ENCODE measurements at places on chromosomes 6 and 20. TPM values are rescaled to one million over a fixed set of nuclear protein-coding genes. Genes with fewer than 3 reads are reported as not detected.

DNA sequence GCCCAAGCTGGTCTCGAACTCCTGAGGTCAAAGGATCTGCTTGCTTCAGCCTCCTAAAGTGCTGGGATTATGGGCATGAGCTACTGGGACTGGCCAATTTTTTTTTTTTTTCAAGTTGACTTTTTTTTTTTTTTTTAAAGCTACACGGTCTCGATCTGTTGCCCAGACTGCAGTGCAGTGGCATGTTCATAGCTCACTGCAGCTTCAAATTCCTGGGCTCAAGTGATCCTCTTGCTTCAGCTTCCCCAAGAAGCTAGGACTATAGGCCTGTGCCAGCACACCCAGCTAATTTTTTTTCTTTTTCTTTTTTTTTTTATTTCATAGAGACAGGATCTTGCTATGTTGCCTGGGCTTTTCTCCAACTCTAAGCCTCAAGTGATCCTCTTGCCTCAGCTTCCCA is 59.5 kb downstream of the NCOA3 start:
- DNase-seq, result no peak

DNA sequence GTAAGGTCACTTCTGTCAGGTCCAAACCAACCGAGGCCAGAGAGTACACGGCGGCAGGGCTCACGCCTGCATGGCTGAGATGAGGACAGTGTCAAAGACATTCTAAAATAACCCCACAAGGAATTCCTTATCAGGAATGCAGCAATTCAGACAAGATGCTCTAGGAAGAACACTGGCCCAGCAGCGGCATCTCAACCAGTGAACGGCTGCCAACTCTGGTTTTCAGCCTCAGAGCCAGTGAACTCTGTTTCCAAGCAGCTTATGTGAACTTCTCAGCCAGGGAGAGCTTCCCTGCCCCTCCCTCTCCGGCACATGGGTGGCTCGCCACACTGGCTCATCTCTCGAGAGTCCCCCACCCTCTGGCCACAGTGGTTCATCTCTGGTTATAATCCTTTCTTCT is 36.9 kb downstream of the KCNQ2 start:
- no peak for DNase-seq

GRCh38 chr6:16918586-16918985 is 157.3 kb upstream of the ATXN1 start:
- no peak for DNase-seq

- DNase-seq, result no peak
These were observed 104.5 kb upstream of the CARMIL1 start for GRCh38 chr6:25174678-25175077.

- DNase-seq, result no peak
These were observed 376.5 kb downstream of the KHDRBS2 start for GRCh38 chr6:61909486-61909885.

GRCh38 chr20:10423735-10424134 is 10.3 kb downstream of the MKKS start:
- DNase-seq, result no peak

DNA sequence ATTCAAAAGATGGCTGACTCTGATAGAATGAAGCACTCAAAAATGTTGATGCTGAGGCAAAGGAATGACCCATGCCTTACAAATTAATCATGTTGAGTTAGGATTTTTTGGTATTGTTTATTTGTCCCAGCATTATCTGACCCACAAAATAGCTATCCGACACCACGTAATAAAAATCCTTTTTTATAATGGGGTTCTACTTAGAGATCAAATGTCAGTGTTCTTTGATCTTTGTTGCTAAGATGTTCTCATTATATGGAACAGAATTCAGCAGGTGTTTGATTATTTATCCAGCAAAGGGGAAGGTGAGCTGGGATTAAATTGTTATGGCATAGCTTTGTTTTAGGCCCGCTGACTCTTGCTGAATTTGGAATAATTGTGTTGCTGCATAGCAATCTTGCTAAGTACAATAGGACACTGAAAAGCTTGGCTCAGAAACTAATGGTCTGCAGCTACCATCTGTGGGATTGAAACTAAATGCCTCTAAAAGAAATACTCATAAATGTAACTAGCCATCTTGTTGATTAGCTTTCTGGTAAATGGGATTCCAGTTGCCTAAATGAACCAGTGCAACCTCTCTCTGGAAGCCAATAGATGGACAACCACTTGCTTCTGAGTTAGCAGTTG is 180.2 kb upstream of the HDAC2 start:
- no peak for DNase-seq

GRCh38 chr6:62328607-62329006 is 42.6 kb upstream of the KHDRBS2 start:
- no peak for DNase-seq

DNA sequence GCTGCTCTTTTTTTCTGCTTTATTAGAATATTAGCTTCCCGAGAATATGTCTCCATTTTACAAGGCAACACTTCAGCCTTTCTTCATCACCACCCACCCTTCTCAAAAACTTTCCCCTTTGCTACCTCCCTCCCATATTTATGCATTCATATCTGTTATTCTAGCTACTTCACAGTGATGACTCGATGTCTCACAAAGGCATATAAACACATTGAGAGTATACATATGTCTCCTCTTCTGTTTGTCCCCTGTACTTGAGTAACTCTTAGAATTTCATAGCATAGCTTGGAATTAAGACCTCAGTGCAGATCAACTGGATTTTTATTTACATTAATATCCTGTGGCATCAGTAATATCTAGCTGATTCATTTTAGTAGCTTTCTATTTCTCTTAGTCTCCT is 6.5 kb downstream of the RNF144B start:
- DNase-seq, result no peak

- no peak for DNase-seq
These were observed 13.8 kb downstream of the PHACTR3 start for GRCh38 chr20:59618131-59618530.

- DNase-seq, result no peak
These were observed 53.4 kb downstream of the TFAP2A start for GRCh38 chr6:10361428-10361827.

DNA sequence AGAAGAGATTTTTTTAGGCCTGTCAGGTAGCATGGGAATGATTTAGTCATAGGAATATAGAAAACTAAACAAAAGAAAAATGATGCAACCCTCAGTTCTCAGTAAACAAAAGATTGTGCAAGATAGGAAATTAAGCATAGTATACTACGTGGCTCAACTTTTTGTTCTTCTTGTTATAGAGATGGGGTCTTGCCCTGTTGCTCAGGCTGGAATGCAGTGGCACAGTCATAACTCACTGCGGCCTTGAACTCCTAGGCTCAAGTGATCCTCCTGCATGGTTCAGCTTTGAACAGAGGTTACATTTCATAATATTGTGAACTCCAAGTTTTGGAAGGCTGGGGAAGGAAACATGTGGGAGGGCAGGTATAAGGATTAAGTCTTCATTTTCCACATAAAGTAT is 28.5 kb downstream of the SLX4IP start:
- no peak for DNase-seq

DNA sequence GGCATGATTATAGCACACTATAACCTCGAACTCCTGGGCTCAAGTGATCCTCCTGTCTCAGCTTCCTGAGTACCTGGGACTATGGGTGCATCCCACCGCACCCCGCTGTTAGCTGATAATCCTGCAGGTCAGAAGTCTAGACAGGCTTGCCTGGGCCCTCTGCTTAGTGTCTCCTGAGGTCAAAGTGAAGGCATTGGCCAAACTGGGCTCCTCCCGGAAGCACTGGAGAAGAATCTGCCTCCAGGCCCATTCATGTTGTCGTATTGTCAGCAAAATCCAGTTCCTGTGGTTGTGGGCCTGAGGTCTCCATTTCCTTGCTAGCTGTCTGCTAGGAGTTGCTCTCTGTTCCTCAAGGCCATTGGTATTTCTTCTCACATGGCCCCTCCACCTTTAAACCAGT is 6.3 kb upstream of the MROH8 start:
- no peak for DNase-seq

GRCh38 chr6:137652961-137653705 is 158.9 kb upstream of the OLIG3 start:
- no peak for DNase-seq

- no peak for DNase-seq
These were observed 22.2 kb downstream of the KHDC1L start for GRCh38 chr6:73203098-73203497.

DNA sequence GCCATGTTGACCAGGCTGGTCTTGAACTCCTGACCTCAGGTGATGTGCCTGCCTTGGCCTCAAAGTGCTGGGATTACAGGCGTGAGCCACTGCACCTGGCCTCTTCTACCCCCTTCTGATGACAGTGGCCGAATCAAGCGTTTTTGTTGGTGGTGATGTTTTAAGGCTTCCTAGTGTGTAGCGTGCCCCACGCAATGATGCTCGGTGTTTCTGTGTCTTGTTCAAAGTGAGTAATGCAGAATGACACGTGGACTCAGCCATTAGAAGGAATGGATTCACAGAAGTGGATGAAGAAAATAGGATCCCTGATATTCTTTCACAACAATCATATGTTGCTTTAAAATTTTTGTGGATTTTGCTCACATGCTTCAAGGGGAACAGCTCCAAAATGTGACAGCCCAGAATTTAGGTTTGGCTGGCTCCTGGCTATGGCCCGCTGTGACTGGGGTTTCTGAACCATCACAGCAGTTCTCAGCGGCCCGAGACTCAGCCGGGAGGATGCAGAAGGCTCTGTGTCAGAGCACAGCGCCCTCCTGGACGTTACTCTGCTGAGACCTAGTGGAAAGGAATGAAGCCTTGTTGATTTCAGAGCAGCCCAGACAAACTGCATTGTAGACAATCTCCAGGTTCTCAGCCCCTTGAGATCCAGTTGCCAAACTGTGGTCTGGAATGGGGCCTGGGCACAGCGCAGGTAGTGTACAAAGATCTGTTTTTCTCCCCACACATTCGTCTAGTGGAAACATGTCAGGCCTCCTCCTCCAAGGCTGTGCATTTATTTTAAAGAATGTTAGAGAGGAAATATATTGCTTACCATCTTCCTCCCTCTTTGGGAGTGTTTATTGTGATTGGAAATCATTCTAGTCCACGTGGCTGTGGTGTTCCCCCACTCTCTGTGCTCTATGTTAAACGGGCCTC is 57.6 kb upstream of the TIAM2 start:
- no peak for DNase-seq

GRCh38 chr6:167791091-167791779 is 35.5 kb upstream of the AFDN start:
- no peak for DNase-seq

DNA sequence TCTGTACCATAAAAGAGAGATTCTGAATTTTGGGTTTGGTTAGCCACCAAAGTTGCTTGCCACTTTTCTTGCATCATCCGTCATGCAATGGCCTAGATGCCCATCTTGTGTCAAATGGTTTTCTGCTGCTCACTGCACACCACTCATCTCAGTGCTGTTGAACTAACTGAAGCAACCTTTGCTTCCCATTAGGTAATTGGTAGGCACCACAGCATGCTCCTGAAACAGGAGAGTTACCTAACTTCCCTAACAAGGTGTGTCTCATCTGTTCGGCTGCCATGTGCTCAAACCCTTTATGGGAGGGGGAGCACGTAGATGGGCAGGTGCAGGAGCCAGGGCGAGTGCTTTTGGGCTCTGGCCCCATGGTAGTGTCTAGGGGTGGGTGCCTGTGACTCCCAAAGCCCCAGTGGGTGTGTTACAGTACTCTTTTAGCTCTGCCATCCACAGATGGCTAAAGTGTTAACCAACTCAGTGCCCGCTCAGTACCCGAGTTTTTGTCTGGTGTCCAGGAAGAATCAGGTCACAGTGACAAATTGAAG is 147.4 kb upstream of the SPACA1 start:
- no peak for DNase-seq

DNA sequence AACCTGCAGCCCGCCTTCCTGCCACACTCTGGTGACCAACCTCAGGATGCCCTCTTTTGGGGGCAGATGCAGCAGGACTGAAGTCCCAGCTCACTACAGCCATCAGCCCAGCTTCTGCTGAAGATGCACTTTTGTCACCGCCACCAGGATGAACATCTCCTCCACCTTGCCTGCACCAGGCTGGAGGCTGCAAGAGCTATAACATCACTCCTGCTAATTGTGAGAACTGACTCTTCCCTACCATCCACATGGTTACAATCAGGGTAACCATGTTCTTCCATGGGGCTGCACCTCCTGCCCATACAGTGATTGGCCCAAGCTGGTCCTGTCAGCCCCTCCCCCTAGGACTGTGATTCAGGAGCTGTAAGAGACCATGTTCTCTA is 2.0 kb upstream of the ACTL10 start:
- DNase-seq, result no peak

DNA sequence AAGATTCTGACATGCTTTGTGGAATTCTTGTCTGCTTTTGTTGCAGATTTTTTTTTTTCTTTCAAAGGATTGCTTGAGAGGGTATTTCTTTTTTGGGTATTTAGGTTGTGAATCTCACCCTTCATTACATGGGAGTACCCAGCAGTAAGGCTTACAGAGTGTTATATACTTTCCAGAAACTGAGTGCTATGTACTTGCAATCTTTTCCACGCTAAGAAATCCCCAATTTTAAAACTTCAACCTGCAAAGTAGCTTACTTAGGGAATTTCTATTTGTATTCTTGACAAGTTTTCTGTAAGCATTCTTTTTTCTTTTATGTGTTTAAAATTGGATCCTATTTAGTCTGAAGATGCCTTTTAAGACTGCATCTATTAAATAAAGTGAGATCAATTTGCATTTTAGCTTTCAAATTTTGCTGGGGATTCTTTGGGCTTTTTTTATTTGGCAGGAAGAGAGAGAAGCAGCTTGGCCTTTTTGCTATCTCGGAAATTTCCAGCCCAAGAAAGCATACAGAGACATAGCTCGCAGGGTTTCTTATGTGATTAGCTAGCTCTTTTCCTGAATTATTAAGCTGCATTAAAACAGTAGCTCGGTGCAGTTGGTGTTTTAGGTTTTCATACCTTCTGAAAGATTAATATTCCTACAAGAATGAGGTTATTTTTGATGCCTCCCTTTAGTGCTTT is 42.6 kb downstream of the KCNS1 start:
- no peak for DNase-seq

DNA sequence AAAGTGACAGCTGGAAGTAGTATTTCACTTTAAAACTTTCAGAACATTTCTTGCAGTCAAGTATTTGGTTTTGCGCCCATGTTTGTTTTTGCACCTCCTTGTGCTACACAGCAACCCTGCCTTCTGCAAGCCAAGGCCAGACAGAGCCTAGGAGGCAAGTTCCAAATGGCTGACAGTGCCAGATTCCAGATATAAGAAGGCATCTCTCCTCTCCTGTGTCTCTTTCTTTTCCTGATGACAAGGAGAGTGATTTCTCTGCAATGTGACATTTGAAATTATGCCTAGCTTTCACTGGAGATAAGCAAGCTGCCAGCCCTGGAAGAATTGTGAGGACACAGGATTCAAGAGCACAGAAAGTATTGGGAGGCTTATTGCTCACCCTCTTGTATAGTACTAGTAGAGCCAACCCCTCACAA is 149.1 kb upstream of the TENT5A start:
- DNase-seq, result no peak

GRCh38 chr6:118218156-118218555 is 311.1 kb downstream of the SLC35F1 start:
- no peak for DNase-seq

The APOBEC2 gene
- not detected for total RNA-seq

The ARG1 gene
- total RNA-seq, result not detected

The TRIM27 gene
- 78.9 TPM for total RNA-seq

The OPRM1 gene
- total RNA-seq, result not detected

The IP6K3 gene
- 0.22 TPM for total RNA-seq

The GPLD1 gene
- 5.3 TPM for total RNA-seq
